ENCODE measurements at places on chromosomes 1 and 21. TPM values are rescaled to one million over a fixed set of nuclear protein-coding genes. Genes with fewer than 3 reads are reported as not detected.

GRCh38 chr1:7511381-7511780 is 259.7 kb upstream of the VAMP3 start:
- no peaks in the 10 kb centered on the region for H3K36me3 ChIP-seq
- no peaks in the 10 kb centered on the region for H3K4me1 ChIP-seq
- DNase-seq: no peak

DNA sequence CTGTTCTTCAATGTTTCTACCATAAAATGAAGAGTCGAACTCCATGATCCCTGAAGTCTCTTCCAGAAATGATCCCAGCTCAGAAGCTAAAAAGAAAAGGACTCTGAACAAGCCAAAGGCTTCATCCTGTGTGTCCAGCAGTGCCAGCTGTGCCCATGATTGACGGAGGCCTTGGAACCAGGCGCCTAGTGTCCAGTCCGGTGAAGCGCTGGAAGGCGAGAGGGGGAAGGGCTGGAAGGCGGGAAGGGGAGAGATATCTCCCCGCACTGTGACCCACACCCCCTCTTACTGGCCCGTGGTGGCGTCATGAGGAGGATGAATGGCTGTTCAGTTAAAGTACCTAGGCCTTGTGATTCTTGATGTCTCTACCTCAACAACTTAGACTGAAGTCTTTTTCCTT is 10.4 kb upstream of the PLEKHA6 start:
- H3K27ac ChIP-seq: no peak overlapping the region
- H3K4me1 ChIP-seq: no peaks in the 10 kb centered on the region
- no peak overlapping the region for H3K4me3 ChIP-seq
- H3K36me3 ChIP-seq: no peaks in the 10 kb centered on the region

HOOK1 gene
- 33.4 TPM for total RNA-seq

DNA sequence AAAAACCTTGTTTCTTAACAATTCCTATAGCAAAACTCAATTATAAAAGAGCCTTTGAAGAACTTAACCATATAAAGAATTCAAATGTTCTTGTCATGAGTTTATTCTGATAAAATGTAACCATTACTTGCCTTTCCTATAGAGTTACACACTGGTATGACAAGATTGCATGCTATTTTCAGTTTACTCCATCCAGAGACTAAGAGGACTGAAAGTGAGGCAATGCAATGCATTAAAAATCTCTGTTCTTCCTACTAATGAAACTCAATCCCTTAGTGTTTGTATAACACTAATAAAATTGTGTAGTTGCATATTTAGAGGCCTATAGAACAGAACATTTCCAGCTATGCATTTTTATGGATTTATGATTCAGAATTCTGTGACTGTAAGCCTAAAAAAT is 88.1 kb downstream of the COP1 start:
- no peaks in the 10 kb centered on the region for H3K4me1 ChIP-seq
- DNase-seq: no peak
- peaks cover 10% of the 10 kb centered on the region for H3K36me3 ChIP-seq
- no peak overlapping the region for H3K4me3 ChIP-seq
- H3K27me3 ChIP-seq: no peaks in the 10 kb centered on the region
- no peak overlapping the region for H3K27ac ChIP-seq

DNA sequence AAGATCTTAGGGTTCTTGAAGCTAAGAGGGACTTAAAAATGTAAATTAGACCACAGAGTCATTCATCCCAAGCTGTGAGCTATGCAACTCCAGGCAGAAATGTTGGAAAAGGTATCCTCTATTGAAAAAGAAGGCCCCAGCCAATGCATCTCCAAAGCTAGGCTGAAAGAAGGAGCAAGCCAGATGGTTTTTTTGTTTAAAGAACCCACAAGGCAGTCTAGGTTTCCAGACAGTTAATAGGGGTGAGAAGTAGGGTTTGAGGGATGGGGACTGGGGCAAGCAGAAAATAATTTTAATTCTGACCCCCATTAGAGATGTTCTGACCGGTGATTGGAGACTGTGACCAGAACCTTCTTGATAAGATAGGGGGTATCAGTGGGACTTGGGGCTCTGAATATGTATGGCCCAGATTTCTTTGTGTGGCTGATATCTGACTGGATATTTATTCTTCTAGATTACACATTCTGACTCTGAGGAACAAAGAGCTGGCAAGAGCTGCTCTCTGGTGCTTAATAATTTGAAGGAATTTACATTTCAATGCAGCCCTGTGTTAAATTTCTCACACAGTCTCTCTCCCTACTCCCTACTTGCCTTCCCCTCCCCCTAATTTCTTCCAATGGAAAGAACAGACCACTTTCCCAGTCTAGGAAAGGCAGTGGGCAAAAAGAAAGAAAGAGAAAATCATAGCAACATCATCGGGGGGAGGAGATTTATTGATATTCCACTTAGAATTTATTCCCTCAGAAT is 104.9 kb downstream of the NUF2 start:
- H3K4me1 ChIP-seq: no peaks in the 10 kb centered on the region
- peaks cover 4% of the 10 kb centered on the region for H3K27me3 ChIP-seq
- no peaks in the 10 kb centered on the region for H3K36me3 ChIP-seq
- H3K27ac ChIP-seq: no peak overlapping the region
- no peak overlapping the region for H3K4me3 ChIP-seq

FCRL6 gene
- 0.09 TPM for total RNA-seq

DNA sequence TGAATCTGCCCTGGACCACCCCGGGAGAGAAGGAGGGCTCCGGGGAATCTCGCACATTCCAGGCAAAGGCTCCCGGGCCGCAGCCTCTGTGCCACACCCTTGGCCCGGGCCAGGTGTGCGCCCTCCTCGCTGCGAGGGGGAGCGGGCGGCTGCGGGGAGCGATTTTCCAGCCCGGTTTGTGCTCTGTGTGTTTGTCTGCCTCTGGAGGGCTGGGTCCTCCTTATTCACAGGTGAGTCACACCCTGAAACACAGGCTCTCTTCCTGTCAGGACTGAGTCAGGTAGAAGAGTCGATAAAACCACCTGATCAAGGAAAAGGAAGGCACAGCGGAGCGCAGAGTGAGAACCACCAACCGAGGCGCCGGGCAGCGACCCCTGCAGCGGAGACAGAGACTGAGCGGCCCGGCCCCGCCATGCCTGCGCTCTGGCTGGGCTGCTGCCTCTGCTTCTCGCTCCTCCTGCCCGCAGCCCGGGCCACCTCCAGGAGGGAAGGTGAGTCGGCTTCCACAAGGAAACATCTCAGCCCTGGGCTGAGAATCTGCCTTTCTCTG is at the start of gene LAMC2:
Gene LAMC2 (plus strand): TSS at position 324 of the 550 bp plus-strand sequence. CDS start 89 bp downstream, at position 413.
- no peak for DNase-seq
- no peak within 1 kb of the TSS for H3K27ac ChIP-seq
- H3K4me3 ChIP-seq: no peak within 1 kb of the TSS
- H3K36me3 ChIP-seq: no peaks in the 10 kb centered on the region
- H3K27me3 ChIP-seq: no peaks in the 10 kb centered on the region

GRCh38 chr21:42548687-42549406 is 35.2 kb downstream of the SLC37A1 start:
- H3K27ac ChIP-seq: no peak overlapping the region
- DNase-seq: no peak
- peaks cover 3% of the 10 kb centered on the region for H3K36me3 ChIP-seq
- H3K27me3 ChIP-seq: no peaks in the 10 kb centered on the region
- no peak overlapping the region for H3K4me3 ChIP-seq
- H3K4me1 ChIP-seq: no peaks in the 10 kb centered on the region

MRPL39 gene
- 25.7 TPM for total RNA-seq

- no peaks in the 10 kb centered on the region for H3K36me3 ChIP-seq
- H3K4me1 ChIP-seq: no peaks in the 10 kb centered on the region
- DNase-seq: peak; percentile 81
- no peaks in the 10 kb centered on the region for H3K27me3 ChIP-seq
These were observed 8.2 kb upstream of the S100A10 start for GRCh38 chr1:152001631-152002584.

ZNF436 gene
- total RNA-seq: 5.4 TPM

TRIM33 gene
- total RNA-seq: 30.5 TPM

GRCh38 chr1:45518910-45519309 is 2.8 kb downstream of the PRDX1 start:
- H3K27ac ChIP-seq: no peak overlapping the region
- no peaks in the 10 kb centered on the region for H3K27me3 ChIP-seq
- H3K4me1 ChIP-seq: peaks cover 39% of the 10 kb centered on the region
- no peak for DNase-seq

GRCh38 chr1:88186911-88187310 is 497.2 kb upstream of the PKN2 start:
- no peak overlapping the region for H3K27ac ChIP-seq
- no peak overlapping the region for H3K4me3 ChIP-seq
- no peaks in the 10 kb centered on the region for H3K27me3 ChIP-seq

GRCh38 chr21:29382030-29382654 is 83.4 kb downstream of the BACH1 start:
- H3K36me3 ChIP-seq: no peaks in the 10 kb centered on the region
- no peak for DNase-seq
- H3K4me1 ChIP-seq: no peaks in the 10 kb centered on the region
- H3K4me3 ChIP-seq: no peak overlapping the region
- no peaks in the 10 kb centered on the region for H3K27me3 ChIP-seq

DNA sequence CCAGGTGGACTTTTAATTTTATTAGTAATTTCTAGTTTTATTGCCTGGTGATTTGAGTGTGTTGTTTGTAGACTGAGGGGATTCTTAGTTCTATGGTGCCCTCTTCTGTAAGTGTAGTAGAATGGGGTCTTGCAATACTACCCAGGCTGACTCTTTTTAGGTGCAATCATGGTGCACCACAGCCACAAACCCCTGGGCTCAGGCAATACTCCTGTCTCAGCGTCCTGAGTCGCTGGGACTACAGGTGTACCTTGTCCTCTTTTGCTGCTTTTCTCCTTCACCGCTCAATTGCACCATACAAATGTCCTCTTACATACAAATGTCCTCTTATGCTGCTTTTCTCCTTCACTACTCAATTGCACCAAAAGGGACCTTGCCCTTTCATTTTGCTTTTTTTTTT is 43.1 kb downstream of the SCP2 start:
- H3K4me3 ChIP-seq: no peak overlapping the region
- peaks cover 52% of the 10 kb centered on the region for H3K36me3 ChIP-seq
- H3K4me1 ChIP-seq: no peaks in the 10 kb centered on the region

GRCh38 chr1:1616045-1616790 is 918 bp downstream of the MIB2 start:
- H3K27me3 ChIP-seq: no peaks in the 10 kb centered on the region
- peak overlapping the region; percentile 85 for H3K4me3 ChIP-seq
- peak overlapping the region; percentile 100 for H3K27ac ChIP-seq
- DNase-seq: peak; percentile 55
- H3K4me1 ChIP-seq: peaks cover 58% of the 10 kb centered on the region

KCNK2 gene
- not detected for total RNA-seq

TIMM17A gene
- total RNA-seq: 21.1 TPM

DNA sequence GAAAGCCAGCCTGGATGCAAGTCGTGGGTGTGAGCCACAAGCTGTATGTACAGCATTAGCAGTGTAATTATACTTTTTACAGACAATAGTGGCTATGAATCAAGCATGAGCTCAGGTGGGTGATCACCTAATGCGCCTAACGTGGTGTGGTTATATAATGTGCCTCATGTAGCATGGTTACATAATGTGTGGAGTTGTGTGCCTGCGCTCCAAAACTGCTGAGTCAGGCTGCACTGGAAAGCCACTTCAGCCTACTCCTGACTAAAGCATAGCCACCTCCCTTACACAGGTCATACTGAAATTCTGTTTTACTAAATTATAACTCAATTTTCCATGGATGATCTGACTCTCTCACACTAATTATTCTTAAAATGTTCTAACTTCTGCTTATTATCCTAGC is 69.8 kb downstream of the KCNT2 start:
- no peaks in the 10 kb centered on the region for H3K27me3 ChIP-seq
- H3K27ac ChIP-seq: no peak overlapping the region
- peaks cover 2% of the 10 kb centered on the region for H3K36me3 ChIP-seq
- H3K4me1 ChIP-seq: peaks cover 5% of the 10 kb centered on the region
- H3K4me3 ChIP-seq: no peak overlapping the region

DNA sequence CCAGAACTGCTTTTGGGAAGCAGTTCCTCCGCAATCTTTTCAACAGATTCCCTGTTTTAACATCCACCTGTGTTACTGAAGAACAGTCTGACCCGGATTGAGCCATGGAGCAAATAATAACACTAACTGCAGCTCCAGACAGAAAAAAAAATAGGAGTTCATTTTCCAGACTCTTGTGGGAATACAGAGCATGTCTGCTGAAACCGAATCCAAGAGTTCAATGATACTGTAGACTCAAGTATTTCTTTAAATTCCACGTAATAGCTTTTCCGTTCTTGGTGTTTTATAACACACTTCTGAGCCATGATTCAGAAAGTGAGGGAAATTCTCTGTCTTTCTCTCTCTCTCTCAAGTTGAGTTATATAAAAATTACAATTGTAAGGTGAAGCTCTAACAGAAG is 60.6 kb downstream of the DDAH1 start:
- no peak overlapping the region for H3K4me3 ChIP-seq
- peaks cover 4% of the 10 kb centered on the region for H3K4me1 ChIP-seq
- no peaks in the 10 kb centered on the region for H3K27me3 ChIP-seq
- H3K36me3 ChIP-seq: no peaks in the 10 kb centered on the region

- no peak overlapping the region for H3K4me3 ChIP-seq
- no peaks in the 10 kb centered on the region for H3K27me3 ChIP-seq
- no peak for DNase-seq
- no peaks in the 10 kb centered on the region for H3K36me3 ChIP-seq
- no peak overlapping the region for H3K27ac ChIP-seq
- H3K4me1 ChIP-seq: no peaks in the 10 kb centered on the region
These were observed 158.9 kb upstream of the COL11A1 start for GRCh38 chr1:103267266-103267665.

CYP4A11 gene
- total RNA-seq: 457 TPM

GRCh38 chr1:11407301-11407994 is 71.5 kb upstream of the DISP3 start:
- no peak overlapping the region for H3K27ac ChIP-seq
- no peaks in the 10 kb centered on the region for H3K27me3 ChIP-seq
- no peaks in the 10 kb centered on the region for H3K4me1 ChIP-seq
- DNase-seq: no peak
- no peaks in the 10 kb centered on the region for H3K36me3 ChIP-seq

DNA sequence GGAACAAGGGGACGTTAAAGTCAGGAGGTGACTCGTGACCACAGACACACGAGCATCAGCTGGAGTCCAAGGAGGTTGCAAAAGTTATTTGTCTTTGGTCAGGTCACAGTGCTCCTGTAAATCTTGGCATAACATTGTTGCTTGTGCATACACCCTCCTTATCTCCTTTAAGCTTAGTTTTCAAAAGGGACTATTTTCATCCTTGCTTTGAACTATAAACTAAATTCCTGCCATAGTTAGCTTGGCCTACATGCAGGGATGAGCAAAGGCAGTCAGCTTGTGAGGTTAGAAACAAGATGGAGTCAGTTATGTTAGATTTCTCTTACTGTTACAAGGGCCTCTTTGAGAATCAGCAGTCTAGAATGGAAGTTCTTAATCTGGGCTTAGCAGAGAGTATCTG is 28.0 kb upstream of the FASLG start:
- DNase-seq: no peak
- H3K4me1 ChIP-seq: no peaks in the 10 kb centered on the region
- H3K27me3 ChIP-seq: no peaks in the 10 kb centered on the region
- H3K27ac ChIP-seq: no peak overlapping the region
- no peaks in the 10 kb centered on the region for H3K36me3 ChIP-seq
- H3K4me3 ChIP-seq: no peak overlapping the region

DNA sequence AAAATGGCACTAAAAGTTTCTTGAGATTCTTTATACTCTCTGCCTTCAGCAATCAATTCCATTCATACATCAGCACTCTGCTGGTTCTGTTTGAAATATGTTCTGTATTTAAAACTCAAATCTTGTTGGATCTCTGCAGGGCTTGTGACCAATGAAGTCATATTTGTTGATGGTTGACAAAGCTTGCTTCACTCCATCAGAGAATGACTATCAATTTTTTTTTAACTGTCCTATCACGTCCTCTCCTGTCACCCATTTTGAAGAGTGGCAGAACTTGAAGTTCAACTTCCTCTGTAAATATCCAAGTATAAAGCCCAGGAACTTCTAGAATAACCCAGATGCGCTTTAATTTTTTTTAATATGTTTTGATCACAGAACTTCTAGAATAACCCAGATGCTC is 10.9 kb downstream of the PRDX6 start:
- no peak overlapping the region for H3K4me3 ChIP-seq
- H3K27ac ChIP-seq: no peak overlapping the region
- peaks cover 15% of the 10 kb centered on the region for H3K36me3 ChIP-seq
- H3K27me3 ChIP-seq: no peaks in the 10 kb centered on the region
